Activated CD4-positive, alpha-beta memory T cell treated with anti-CD3 and anti-CD28 coated beads, Interleukin-2, amount 10 ng/mL, durations not matched to agents 7 days and 5 days (primary cell): ENCODE measurements at places on chromosomes 2 and 18.

DNA sequence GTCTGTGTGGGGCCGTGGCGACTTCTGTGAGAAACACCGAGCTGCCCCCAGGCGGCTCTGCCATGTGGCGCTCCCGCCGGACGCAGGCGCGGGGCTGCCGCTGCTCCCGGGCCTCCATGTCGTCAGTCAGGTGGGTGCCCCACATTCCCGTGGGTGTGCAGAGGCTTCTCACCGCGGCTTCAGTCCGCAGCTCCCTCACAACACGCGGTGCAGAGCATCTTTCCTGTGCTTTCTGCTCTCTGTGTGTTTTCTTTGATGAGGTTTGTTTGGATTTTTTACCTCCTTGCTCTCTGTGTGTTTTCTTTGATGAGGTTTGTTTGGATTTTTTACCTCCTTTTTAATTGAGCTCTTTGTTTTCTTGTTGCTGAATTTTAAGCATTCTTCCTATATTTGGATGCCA, 13.0 kb downstream of the AQP12A start:
- no peak for DNase-seq

DNA sequence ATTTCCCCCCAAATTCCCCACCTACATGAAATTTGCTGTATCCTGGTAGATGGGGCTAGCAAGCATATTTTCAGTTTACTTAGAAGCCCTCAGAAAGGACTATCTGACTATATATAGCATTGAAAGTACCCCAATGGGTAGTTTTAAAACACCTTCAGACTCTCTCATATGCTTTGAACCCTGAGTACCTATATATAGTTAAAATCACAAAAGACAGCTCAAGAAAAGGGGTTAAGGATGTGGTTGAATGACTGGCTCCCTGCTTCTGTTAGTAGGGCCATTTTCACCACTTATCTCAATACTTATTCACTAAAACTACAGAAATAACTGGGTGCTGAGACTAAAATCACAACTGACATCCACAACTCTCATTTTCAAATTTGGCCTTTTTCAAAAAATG, 18.5 kb downstream of the WDPCP start:
- no peak for DNase-seq

- DNase-seq: no peak
These were observed 513.2 kb downstream of the RNF144A start for GRCh38 chr2:7430421-7430868.

DNA sequence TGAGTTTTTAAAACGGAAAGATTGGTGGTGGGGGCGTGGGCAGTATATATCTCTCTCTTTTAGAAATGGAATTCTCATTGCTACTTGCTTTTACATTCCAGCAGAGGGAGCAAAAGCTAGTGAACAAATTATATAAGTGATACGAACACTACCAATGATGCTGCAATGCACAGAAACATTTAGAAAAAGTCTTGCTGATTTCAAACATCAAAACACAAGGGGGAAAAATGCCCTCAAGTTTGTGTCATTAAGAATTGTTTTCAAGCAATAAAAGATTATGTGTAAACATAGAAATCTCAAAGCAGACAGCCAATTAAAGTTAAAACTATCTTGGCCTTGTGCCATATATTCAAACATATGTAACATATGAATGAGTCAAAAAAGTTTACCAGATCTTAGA, 296.3 kb upstream of the KCNJ3 start:
- DNase-seq: no peak

GRCh38 chr18:38186491-38186890, 620.9 kb upstream of the CELF4 start:
- DNase-seq: no peak
